ENCODE measurements at places on chromosomes 3 and 15.
A peak's percentile ranks its signal among the peaks of the same experiment; 100 is the strongest.

DNA sequence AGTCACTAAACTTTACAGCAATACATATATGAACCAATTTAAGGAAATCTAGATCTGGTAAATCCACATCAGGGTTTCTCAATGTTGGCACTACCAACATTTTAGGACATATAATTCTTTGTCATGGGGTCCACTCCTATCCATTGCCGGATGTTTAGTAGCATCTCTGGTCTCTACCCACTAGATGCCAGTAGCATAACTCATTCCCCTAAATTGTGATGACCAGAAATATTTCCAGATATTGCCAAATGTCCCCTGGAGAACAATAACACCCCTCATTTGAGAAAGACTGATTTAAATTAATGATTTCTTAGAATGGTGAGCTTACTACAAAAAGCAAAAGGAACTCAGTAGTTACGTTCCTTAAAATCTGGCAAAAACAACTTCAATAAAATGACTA is 23.1 kb upstream of the ANKRD28 start:
- peak; percentile 47 for DNase-seq

GRCh38 chr3:156750191-156750873 is 75.8 kb upstream of the LEKR1 start:
- DNase-seq: peak; percentile 69

- no peak for DNase-seq
Measured at GRCh38 chr3:196585044-196585757, 16.7 kb downstream of the FBXO45 start.

DNA sequence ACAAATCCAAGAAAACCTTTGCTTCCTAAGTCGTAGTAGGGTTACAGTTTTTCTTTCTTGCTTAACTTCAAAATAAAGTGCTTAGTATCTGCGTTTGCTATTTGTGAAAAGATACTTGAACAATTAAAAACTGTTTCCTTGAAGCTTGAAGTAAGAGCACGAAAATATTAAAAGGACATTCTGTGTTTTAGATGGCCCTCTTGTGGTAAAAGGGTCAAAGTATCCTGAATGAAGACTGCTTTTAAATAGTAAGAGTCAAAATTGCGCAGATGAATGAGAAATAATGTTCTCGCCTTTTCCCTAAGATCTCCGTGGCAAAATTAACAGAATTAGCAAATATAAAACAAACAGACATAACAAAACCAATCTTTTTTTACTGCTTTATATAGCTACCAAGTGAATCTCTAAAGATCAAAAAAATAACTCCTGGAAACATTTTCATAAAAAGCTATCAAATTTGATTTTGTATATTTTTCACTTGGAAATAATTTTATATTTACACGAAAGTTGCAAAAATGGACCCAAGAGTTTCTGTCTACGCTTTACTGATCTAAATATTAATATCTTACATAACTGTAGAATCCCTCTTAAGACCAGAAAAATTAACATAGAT is 175.4 kb downstream of the MBNL1 start:
- DNase-seq: peak; percentile 69

DNA sequence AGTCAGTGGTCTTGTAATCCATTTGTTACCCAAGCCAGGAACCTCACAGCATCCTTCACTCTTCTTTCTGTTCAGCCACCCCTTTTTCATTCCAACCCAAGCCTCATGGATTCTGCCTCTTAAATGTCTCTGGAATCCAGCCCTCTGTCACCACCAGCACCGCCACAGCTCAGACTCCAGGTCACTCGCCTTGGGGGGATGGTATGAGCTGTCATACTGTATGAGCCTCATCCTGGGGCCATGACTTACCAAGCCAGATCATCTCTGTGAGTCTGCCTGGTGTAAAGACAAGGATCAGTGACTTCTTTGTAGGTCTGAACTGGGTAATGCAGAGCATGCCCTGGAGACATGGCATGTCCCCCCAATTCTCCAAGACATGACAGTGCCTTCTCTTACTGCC is 79.6 kb downstream of the PGPEP1L start:
- no peak for DNase-seq

- DNase-seq: no peak
Measured at GRCh38 chr3:26308454-26308853, 314.1 kb upstream of the LRRC3B start.

DNA sequence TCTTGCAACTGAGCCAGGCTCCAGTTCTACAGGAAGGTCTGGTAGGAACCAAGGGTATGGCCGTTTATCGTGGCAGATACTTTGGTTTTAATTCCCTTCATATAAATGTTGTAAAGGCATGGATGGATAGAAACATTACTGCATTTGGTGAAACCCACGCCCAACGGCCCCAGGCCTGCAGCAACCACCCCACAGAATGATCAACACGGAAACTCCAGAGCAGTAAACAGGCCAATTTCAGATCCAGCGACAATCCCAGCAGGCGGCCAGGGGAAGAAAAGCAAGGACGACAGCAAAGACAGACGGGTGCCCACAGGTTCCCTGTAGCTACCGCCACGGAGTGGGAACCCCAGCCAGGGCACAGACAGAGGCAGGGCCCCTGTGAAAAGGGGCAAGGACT is 32.6 kb upstream of the PCSK6 start:
- no peak for DNase-seq

DNA sequence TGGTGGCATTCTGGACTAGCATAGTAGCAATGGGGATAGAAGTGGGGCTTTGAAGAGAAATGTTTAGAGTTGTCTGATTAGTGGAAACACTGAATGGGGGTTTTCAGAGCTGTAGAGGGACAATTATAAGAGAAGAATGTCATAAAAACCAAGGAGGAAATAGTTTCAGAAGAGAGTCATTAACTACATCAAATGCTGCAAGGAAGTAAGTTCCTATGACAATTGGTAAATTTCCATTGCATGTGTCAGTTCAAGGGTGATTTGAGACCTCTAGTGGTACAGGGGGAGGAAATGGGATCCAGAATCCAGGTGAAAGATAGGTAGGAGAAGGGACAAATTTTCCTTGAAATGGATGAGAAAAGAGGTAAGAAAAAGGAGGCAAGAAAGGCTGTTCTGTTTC is 68.3 kb upstream of the TBC1D5 start:
- DNase-seq: peak; percentile 32

DNA sequence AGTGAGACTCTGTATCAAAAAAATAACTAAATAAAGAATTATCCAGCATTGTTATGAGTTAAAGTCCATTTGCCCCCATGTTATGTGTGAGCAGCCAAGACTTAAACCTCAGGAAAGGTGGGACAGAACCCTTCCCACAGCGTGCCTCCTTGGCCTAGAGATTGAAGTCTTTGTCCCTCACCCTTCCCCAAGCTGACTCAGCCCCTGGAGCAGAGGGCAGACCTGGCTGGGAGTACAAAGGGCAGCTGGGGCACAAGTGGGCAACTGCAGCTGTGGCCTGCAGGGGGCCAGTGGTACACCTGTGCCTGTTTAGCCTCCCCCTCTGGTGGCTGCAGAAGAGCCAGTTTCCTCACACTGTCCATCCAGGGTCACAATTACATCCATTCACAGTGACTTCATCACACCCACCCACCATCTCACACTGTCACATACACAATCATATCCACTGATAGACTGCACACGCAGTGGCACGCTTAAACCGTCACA is 940 bp upstream of the ACY1 start:
- DNase-seq: peak; percentile 54

- DNase-seq: no peak
Measured at GRCh38 chr3:187456250-187456649, 88.1 kb downstream of the RTP4 start.

- DNase-seq: peak; percentile 48
Measured at GRCh38 chr3:42122261-42123011, 31.3 kb downstream of the TRAK1 start.

DNA sequence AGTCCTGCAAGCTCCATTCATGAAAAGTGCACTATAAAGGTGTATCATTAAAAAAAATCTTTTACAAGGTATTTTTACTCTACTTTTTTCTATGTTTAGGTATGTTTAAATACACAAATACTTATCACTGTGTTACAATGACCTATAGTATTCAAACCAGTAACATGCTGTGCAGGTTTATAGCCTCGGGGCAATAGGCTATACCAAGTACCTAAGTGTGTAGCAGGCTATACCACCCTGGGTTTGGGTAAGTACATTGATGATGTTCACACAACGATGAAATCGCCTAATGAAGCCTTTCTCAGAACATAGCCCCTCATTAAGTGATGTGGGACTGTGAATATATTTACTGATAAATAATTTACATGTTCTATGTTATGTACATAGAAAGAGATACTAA is 104.6 kb downstream of the ATP1B3 start:
- DNase-seq: no peak

- DNase-seq: no peak
Measured at GRCh38 chr3:12430086-12430485, 54.2 kb upstream of the TSEN2 start.

DNA sequence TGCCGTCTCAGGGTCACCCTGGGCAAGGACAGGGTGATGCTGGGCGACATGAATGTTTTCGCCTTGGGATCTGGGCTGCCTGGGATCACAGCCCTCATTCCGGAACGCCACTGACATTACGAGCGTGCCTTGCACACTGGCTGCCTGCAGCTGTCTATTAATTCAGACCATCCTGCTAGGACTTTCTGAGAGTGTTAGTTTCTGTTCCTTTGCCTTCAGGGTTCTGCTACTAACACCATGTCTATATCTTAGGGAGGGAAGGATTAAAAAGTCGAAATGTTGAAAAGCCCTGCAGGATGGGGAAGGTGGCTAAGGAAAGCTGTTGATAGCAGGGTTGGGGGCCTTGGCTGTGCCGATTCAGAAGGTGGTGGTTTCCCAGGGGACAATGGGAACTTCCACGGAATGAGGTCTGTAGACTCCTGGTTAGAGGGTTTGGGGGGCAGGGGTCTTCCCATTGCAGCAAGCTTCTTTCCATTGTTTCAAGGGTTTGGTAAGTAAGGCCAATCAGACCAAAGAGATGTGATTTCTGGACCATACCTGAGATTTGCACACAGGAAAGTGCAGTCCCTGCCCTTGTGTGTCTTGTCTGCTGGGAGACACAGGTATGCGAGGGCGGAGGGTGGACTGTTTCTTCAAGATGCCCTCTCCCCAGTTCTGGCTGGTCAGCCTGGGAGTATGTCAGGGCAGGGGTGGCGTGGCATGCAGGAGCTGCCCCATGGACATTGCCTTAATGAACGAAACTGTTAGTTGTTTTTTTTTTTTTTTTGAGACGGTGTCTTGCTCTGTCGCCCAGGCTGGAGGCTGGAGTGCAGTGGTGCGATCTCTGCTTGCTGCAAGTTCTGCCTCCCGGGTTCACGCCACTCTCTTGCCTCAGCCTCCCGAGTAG is 50.9 kb downstream of the RGMA start:
- no peak for DNase-seq

DNA sequence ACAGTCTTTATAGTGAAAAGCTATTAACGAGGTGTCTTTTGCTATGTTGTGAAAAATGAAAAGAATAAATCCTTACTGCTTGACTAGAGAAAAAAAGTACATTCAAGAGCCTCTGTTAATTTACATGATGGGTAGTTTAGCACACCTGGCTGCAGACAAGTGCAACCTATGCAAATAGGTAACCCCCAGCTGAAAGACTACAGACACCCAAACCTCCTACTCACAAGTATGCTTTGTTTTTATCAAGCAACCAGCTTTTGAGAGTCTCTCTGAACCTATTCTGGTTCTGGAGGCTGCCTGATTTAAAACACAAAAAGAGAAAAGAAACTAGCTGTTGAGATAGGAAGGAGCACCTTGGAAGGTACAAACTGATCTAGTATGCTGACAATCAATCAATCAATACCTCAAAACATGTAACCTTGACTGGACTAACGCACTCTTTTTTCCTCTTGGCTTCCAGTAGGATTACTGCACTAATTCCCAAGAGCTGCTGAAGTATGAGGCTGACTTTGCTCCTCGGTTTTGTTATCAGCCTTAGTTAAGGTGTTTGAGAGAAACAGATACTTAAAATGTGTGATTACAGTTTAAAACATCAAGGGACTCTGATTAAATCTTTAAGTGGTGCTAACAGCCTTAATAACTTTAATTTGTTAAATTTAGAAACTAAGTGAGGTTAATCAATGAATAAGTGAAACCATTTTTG is 63.6 kb downstream of the OSBPL10 start:
- DNase-seq: no peak

- no peak for DNase-seq
Measured at GRCh38 chr3:141153679-141153966, 78.0 kb upstream of the PXYLP1 start.

DNA sequence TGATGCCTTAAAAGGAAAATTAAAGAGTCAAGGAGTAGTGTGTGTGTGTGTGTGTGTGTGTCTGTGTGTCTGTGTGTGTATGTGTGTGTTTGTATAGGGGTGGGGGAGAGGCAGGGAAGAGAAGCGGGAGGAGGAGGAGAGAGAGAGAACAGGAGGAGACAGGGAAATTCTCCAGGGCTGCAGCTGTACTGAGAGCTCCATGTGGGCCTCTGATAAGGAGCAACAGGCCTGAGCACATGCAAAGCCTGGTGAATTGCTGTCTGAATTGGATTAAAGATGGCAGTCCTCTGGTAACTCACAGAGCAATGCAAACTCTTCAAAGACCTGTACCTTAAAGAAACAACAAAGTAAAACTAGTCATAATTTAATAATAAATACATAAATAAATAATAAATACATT is 70.6 kb downstream of the SEMA6D start:
- no peak for DNase-seq

DNA sequence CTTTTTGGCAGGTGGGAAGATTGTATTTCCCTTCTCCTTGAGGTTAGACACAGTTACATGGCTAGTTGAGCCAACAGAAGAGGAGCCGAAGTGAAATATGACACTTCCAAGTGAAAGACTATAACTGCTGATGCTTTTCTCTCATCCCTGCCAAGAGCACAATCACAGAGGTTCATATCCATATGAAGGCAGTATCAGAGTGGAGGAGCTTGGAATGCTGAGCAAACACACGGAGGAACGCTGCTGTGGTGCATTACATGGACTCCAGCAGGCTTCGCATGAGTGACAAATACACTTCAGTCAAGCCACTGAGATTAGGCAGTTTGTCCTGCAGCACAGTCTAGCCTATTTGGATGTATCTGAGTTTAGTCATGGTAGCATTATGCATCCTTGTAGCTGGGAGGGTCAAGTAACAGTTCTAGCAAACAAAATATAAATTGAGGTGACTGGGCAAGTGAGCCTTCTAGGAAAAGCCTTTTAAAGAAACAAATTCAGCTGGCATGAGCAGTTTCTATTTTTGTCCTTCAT is 5.4 kb downstream of the IQCF6 start:
- no peak for DNase-seq

DNA sequence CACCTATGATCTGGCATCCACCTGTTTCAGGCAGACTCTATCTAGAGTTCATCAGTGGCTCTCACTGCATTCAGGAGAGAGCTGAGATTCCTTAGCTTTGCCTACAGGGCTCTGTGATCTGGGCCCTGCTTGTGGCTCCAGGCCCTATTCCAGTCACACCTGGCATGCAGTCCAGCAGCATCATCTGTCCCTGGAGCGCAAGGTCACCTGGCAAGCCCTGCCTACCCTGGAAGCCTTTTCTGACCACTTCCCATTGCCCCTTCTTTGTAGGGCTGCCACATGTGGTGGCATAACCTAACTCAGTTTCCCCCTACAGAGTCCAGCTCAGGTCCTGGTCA is 115.1 kb upstream of the PLXNA1 start:
- no peak for DNase-seq
